Fibroblast of skin of right biceps (primary cell): ENCODE measurements at places on chromosomes 6 and 20.

GRCh38 chr6:37463110-37463509, 30.1 kb downstream of the CMTR1 start:
- DNase-seq, result no peak

DNA sequence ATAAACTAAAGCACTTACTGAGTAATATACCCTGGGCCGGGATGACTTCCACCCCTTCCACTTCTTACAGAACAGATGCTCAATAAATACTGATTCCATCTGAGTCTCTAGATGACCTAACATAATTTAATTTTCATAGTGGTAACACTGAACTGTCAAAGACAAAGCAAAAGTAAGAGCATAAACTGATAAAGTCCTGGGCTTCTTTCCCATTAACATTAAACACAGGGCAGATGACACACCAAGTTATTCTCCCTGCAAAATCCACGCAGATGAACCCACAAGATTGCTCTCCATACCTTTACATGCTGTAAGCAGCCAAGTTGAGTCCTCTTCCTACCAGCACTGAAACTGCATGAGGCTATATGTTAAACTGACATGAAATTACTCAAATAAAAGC, 27.1 kb downstream of the AGPAT4 start:
- DNase-seq, result no peak

- DNase-seq, result no peak
Observed at GRCh38 chr6:47153404-47153755, 111.2 kb upstream of the ADGRF1 start.

- no peak for DNase-seq
Observed at GRCh38 chr20:3632311-3633004, 30.7 kb downstream of the GFRA4 start.

DNA sequence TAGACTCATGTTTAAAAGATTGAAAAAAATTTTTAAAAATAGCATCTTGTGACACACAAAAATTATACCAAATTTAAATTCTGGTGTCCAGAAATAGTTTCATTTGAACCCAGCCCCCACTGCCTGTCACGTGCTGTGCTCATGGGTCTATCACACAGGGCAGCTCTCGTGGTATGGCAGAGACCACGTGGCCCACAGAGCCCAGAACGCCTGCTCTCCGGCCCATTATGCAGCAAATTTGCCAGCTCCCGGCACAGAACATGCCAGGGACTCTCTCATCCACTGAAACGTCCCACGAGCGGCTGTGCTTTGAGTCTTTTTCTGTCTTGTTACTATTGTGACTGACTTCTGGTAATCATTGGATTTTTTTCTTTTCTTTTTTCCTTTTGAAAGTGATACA, 224.3 kb downstream of the TTLL2 start:
- DNase-seq, result no peak

GRCh38 chr6:75611702-75612375, 10.2 kb downstream of the SENP6 start:
- DNase-seq, result no peak

GRCh38 chr20:51460569-51461265, 81.8 kb downstream of the NFATC2 start:
- DNase-seq, result no peak

DNA sequence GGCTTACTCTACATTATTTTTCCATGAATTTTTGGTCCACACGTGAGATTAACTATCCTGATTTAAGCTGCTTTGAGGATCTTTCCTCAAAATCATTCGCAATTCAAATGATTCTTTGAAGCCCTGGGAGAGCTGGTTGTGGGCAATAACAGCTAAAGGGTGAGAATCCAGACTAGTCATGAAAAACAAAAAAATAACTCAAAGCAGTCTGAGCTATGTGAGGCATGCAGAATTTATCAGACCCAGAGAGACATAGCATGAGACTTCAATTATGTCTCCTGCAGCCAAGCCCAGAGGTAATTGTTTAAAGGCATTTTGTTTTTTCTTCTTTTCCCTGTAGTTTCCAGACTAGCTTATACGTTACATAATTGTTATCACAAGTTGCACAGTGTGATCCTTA, 517.3 kb upstream of the PTCHD4 start:
- peak; percentile 49 for DNase-seq

GRCh38 chr6:40796260-40797221, 209.4 kb upstream of the LRFN2 start:
- peak; percentile 64 for DNase-seq

- DNase-seq, result no peak
Observed at GRCh38 chr6:34129753-34130152, 16.1 kb downstream of the GRM4 start.
